Activated T-helper 9 cell treated with anti-CD3 and anti-CD28 coated beads, Interleukin-2, amount 50 U/mL, for 16 hours (primary cell): ENCODE measurements at places on chromosomes 4 and X.

GRCh38 chr4:3283916-3284315 lies 8.9 kb upstream of the RGS12 start:
- no peak for DNase-seq

DNA sequence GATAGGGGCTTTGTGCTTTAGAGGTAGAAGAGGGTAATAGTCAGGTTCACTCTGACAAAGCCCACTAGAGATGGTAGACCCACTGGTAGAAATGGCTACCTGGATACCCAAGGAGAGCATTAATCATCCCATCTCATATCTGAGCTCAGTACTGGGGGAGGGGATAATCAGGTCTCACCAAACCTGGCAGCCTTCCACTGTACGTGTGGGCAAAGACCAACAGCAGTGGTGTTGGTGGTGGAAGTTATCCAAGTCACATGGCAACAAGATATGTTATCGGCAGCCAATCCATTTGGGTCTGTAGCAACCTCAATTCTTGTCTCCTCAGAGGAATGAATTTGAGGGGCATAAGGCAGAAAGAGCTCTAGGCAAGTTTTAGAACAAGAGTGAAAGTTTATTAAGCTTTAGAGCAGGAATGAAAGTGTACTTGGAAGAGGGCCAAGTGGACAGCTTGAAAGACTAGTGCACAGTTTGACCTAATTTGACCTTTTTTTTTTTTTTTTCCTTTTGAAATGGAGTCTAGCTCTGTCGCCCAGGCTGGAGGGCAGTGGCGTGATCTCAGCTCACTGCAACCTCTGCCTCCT lies 67.0 kb upstream of the CXCL13 start:
- DNase-seq, result no peak

- no peak for DNase-seq
Observed at GRCh38 chr4:84530871-84531270, 31.8 kb upstream of the NKX6-1 start.

DNA sequence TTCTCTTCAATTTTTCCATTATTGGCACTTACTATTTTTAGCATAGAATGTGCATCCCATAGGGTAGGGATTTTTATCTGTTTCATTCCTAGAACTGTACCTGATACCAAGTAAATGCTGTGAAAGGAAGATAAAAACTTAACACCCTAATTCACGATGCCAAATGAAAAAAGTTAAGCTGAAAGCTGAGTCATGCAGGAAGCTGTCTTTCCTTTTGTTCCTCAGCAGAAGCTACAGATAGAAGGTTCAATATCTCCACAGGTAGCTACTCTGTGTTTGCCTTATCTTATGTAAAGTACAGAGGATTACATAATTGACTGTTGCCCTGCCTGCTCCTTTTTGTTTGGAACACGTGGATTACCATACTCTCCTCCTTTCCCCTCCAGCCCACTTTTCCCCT lies 77.0 kb downstream of the LRP2BP start:
- no peak for DNase-seq

- DNase-seq, result no peak
Observed at GRCh38 chr4:6749340-6750171, 33.0 kb upstream of the KIAA0232 start.

DNA sequence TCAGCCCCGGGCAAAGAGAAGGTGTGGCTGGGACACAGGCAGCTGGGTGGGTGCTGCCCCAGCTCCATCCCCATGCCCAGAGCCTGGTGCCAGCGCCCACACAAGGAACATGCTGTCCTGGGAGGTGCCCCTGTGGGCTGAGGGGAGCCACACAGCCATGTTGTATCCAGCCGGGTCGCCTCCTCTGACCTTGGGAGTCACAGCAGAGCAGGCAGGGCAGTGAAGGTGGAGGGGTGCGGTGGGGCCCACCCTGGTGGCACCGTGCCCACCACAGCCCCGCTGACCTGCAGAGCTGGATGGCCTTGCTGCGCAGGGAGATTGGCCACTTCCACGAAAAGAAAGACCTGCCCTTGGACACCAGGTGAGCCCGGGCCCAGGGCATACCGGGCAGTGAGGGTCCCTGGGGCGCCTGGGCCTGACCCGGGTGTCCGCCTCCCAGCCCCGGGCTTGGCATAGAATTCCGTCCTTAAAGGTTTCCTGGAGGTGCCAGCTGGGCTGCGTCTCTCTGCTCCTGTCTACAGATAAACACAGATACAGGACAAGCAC lies 18.7 kb upstream of the ADD1 start:
- DNase-seq, result no peak

DNA sequence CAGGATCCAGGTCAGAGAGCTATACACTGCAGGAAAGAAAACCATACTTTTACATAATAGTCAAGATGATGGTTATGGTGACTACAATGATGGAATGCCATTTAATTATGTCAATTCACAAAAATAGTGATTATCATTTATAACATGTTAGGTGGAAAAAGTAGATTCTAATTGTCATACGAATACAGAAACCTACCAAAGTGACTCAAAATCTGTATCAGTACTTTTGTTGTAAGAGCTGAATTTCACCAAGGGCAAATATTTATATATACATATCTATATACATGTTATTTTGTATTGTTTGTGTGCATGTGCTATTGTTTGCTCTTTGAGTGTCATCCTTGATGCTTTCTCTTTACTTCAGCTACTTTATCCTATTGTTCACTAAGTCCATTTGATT lies 485.4 kb downstream of the INPP4B start:
- DNase-seq, result no peak

DNA sequence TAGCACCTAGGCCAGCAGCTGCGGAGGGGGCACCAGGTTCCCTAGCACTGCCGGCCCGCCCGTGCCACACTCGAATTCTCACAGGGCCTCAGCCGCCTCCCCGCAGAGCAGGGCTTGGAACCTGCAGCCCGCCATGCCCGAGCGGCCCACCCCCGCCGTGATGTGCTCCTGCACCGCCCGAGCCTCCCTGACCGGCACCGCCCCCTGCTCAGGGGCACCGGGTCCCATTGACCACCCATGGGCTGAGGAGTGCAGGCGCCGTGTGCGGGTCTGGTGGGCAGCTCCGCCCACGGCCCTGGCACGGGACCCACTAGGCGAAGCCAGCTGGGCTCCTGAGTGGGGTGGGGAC lies 35.4 kb upstream of the ENPP6 start:
- DNase-seq, result no peak

DNA sequence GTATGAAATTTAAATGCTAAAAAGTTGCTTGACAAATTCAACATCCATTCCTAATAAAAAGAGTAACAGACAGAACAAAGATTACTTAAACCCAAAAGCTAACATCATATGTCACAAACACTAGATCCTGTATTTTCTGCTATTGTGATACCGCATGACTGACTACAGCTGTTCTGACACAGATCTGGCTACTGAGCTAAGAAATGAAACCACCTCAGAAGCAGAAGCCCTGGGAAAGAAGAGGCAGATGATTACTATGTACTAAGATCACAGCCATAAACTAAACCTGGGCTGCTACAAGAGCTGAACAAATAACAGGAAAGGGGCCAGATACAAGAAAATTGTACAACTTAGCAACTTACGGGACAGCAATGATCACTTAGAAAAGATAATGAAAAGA lies 9.4 kb downstream of the LETM1 start:
- DNase-seq, result no peak

GRCh38 chrX:30612250-30612655 lies 34.7 kb upstream of the TASL start:
- no peak for DNase-seq

DNA sequence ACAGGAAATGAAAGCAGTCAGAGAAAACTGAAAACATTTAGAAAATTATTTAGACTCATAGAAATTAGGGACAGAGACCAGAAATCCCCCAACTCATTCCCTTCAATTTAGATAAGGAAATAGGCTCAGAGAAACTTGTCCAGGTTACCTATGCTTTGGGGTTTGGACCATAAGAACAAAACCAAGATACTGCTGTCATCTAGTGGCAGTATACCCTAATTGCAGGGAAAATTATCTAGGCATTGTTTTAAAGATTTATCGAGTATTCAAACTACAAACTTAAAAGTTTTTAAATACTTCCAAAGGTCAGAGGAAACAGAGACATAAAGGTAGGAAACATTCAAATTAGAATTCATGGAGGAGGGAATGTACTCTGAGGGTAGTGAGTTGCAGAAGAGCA lies 67.0 kb upstream of the KLHL13 start:
- no peak for DNase-seq

DNA sequence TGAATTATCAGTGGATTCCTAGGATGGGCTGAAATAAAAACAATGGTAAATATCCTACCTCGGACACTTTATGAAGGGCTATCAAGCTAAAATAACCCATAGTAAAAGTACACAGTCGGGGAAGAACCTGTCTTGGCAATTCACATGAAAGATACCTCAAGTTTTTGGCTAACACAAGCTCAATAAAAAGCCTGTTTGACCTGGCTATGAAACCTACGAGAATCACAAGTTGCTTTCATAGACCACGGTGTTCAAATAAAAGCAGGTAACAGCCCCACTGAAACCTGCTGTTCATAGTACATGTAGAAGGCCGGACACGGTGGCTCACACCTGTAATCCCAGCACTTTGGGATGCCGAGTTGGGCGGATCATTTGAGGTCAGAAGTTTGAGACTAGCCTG lies 12.3 kb downstream of the RLIM start:
- no peak for DNase-seq

DNA sequence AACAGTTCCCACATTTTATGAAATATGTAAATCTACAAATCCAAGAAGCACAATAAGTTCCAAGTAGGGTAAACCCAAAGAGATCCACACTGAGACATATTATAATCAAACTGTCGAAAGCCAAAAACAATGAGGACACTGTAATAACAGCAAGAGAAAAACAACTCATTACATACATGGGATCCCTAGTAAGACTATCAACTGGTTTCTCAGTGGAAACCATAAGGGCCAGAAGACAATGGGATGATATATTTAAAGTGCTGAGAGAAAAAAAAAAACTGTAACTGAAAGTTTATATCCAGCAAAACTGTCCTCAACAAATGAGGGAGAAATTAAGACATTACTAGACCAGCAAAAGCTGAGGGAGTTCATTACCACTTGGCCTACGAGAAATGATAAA lies 34.7 kb downstream of the GLRA2 start:
- no peak for DNase-seq

DNA sequence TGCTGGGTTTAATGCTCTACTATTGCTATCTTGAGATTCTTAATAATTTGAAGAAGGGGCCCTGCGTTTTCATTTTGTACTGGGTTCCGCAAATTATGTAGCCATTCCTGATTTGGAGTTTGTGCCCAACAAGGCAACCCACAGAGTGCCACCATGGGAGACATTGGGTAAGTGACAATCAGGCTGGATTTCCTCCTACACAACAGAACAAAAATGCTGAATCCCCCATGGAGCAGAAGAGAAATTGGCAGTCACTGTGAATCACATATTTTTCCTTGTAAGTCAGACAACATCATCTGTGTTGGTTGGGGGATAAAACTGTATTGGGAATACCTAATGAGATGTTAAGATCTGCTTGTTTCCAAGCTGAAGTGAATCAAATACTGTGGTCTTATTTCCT lies 80.9 kb downstream of the CNGA2 start:
- DNase-seq, result no peak

DNA sequence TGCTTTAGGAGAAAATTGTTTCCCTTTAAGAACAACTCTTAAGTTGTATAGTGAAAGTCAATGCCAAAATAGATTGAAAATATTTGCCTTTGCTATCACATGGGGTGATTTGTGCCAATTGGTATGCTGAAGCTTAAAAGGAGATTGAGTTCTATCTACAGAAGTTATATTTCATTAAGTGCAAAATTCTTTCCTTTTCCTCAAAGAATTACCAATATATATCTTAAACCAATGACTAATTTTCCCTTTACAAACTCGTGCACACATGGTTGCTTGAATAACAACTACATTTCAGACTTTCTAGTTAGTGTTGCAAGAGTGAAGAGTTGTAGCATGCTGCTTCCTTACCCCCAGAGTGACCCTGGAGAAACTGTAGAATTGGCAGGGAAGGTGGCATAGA lies 990.0 kb upstream of the PABPC4L start:
- DNase-seq, result no peak

GRCh38 chr4:38082424-38083385 lies 122.5 kb downstream of the PTTG2 start:
- no peak for DNase-seq

DNA sequence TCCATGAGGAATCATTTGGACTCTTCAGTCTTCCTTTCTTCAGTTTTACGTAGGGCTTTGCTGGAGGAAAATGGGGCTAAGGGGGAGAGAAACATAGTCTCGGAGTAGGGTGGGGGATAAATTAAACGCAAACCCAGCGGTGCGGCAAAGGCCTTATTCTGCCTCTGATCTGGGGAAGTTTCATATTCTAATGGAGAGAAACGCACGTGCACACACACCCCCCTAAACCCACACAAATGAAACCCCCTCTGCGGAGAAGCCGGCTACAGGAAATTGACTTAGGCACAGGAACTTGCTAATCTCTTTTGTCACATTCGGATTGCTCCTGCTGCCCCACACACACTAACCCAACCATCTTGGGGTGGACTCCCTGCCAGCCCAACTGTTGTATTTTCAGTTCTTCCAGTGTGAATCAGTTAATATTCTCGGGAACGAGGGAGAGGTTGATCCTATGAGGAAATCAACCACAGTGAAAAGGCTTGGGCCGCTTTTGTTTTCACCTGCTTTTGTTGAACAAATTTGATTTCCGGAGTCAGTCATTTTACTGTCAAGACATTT lies at the start of gene RHOH:
TSS of gene RHOH (plus strand) at position 308 of the 558 bp plus-strand sequence. CDS start 46,356 bp downstream, outside the sequence.
- DNase-seq, result peak; percentile 59

DNA sequence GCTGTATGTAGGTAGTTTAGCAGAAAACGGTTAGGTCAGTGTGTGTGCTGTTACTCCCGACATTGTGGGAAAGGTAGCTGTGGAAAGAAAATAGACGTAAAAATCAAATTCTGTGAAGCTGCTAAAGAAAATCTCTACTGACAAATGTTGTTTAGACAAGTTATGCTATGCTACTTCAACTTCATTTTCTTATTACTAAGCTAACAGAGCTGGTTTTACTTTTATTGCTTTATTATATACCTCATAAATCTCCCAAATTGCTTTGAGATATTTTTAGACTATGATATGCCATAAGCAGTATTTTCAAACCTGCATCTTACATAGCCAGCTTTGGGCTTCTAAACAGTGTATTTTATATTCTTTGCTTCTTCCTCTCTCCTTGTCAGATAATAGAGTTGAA lies 108.2 kb upstream of the PACRGL start:
- DNase-seq, result no peak

GRCh38 chr4:165810726-165811125 lies 62.3 kb upstream of the TLL1 start:
- no peak for DNase-seq

GRCh38 chr4:6390356-6390755 lies 82.1 kb downstream of the PPP2R2C start:
- DNase-seq, result no peak

DNA sequence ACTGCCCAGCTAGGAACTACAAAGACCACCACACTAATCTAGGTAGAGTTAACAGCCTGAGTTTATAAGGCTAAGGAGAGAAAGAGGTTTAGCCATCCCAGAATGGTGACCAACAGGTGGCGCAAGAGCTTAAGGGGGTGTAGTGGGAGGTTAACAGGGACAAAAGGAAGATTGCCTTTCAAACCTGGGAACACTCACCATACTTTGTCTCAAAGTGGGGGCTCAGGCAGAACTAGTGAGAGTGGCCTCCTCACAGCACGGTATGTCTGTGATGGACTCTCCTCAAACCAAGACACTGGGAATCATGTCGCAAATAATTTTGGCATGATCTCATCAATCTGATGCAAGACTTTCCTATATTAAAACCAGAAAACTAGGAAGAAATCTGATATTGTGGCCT lies 23.4 kb downstream of the CCNI start:
- DNase-seq, result peak; percentile 27
